ENCODE measurements at places on chromosomes 6 and 20.
A peak's percentile ranks its signal among the peaks of the same experiment; 100 is the strongest.

GRCh38 chr20:22452442-22453011 lies 131.8 kb downstream of the FOXA2 start:
- no peak for DNase-seq

GRCh38 chr6:16230953-16231352 lies 7.4 kb upstream of the GMPR start:
- no peak for DNase-seq

- DNase-seq, result no peak
These were observed 5.6 kb upstream of the ZNF831 start for GRCh38 chr20:59157961-59158541.

DNA sequence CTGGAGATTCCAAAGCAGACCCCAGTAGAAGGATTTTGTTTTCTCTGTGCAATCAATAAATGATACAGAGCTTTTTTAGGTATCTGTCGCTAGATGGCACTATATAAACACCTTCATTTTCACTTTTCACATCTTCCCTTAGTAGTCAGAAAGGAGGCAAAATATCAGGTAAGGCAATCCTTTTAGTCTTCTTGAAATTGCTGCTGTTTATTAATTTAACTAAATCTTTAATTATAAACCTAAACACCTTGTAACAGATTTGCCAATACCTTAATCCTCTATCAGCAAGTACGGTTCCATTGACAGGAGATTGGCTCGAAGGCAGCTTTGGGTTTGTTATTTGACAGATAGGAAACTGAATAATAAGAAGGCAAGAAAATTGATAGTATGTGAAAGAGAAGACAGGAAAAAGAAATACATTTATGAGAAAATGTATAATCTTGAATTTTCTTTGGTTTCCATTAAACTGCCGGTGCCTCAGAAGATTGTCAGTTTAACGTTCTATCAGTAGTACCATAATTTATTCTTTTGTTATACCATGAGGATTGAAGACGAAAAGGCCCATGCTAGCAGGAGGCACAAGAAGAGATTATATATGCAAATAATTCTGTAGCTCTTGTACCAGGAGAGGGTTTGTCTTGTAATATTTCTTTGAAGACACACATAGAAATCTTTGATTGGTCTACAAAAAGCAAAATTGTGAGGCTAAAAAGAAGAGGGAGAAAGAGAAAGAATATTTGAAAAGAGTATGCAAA lies 23.5 kb upstream of the IBTK start:
- peak; percentile 52 for DNase-seq

GRCh38 chr20:8601542-8601912 lies 467.4 kb upstream of the PLCB4 start:
- DNase-seq, result no peak

GRCh38 chr20:37366743-37367142 lies 20.8 kb downstream of the SRC start:
- peak; percentile 62 for DNase-seq

- no peak for DNase-seq
These were observed 36.9 kb upstream of the BLCAP start for GRCh38 chr20:37564388-37565133.

DNA sequence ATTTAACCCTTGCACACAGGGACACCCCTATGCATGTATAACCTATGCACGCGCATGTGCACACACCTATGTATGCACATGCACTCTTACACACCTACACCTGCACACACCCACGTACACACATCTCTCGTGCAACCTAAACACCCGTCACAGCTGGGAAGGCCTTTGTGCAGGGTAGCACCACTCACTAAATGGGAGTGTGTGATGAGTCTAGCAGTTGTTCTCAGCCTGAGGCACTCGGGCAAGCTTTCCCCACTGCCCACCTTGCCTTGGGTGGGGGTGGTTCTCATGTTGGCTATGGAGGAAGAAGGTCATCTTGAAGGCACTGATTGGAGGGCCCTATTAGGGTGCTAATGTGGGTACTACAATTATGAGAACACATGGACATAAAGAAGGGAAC lies 85.8 kb downstream of the DLL1 start:
- no peak for DNase-seq

- DNase-seq, result no peak
These were observed 38.9 kb downstream of the FBXO9 start for GRCh38 chr6:53103993-53104675.

- no peak for DNase-seq
These were observed 12.4 kb upstream of the MYT1 start for GRCh38 chr20:64151633-64152530.

- DNase-seq, result no peak
These were observed 102.8 kb upstream of the PRSS16 start for GRCh38 chr6:27144740-27145079.

GRCh38 chr20:12748359-12748994 lies 260.3 kb upstream of the SPTLC3 start:
- DNase-seq, result no peak

DNA sequence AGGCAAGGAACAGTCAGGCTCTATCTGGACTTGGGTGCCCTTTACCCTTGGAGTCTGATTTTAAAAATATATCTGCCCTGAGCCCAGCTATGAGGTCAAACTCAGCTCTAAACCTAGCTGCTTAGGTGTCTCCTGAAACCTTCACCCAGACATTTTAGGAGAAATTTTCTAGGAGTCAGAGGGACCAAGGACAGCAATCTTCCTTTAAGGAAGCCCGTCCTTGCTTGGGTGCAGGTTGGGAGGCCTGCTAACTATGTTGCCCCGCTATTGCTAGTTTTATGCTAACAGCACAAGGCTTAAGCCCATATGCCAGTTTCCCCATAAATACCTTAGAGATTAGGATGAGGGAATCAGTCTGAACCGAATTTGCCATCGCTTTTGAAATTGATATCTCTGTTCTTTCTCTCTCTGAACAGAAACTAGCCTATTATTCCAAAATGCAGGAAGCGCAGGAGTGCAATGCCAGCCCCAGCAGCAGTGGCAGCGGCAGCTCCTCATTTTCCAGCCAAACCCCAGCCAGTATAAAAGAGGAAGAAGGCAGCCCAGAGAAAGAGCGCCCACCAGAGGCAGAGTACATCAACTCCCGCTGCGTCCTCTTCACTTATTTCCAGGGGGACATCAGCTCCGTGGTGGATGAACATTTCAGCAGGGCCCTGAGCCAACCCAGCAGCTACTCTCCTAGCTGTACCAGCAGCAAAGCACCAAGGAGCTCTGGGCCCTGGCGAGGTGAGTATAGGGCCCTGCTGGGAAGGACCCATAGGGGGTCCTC lies 2.6 kb downstream of the VGLL2 start:
- no peak for DNase-seq

GRCh38 chr20:58802061-58802460 lies 48.6 kb downstream of the GNAS-AS1 start:
- DNase-seq, result no peak

DNA sequence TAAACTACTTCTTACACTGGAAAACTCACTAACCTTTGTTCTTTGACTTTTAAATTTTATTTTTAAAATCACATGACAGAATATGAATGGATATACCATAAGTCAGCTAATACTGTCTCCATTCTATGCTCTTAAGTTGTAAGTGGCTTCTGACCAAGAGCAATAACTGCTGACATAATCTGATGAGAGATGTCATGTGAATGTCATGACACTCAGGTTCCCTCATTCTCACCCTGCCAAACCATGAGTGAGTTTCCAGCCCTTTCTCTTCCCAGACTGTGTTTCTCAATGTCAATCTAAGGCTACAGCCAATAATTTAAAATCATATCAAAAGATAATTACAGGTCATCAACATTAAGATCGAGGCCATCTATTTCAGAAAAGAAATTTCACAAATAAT lies 39.7 kb downstream of the KIF16B start:
- no peak for DNase-seq

DNA sequence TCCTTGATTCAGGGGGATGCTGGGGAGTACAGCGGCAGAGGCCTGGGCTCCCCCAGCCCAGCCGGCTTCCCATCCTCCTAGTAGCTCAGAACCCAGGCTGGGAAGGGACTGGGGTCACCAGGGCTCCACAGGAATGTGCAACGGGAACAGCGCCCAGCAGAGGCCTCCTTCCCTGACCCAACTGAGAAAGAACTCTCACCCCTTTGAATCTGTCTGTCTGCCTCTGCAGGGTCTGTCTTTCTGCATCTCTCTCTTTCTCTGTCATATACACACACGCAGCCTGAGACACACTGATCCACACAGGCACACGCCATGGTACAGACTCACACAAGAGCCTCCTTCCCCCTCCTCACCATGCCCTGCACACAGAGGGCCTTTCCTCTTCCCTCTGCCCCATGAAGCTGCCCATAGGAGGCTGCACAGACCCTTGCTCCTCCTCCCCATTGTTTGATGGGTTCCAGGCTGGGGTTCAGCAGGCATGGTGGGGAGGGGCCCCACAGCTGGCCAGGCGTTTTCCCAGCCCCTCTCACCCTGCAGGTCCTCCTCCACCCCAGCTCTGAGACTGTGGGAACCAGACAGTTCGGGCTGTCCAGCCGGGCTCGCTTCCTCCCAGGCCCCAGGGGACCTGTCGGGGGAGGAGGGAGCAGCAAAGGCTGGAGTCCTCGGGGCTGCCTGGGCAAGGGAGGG lies 2.8 kb downstream of the FOXS1 start:
- DNase-seq, result peak; percentile 65

- no peak for DNase-seq
These were observed 550.6 kb downstream of the PTPRT start for GRCh38 chr20:42639140-42639539.

GRCh38 chr6:8108031-8108660 lies 5.8 kb upstream of the EEF1E1 start:
- peak; percentile 91 for DNase-seq

- no peak for DNase-seq
These were observed 39.2 kb downstream of the CCN2 start for GRCh38 chr6:131911951-131912350.

DNA sequence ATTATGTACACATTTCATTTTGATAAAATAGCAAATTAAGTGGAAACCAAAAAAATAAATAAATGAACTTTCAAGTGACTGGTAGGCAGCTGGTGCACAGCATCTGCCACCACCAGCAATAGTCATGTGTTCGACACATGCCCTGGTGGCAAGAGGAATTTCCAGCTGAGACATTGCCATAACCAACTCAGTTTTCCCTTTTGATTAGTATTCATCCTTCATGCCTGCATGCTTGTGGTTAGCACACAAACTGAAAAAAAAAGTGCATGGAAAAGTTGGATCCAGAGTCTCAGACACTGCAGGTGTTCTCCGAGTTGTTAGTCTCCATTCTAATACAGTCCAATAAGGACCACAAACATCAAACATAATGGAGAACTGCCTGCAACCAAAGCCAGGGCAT lies 156.0 kb upstream of the SOX4 start:
- peak; percentile 55 for DNase-seq

- no peak for DNase-seq
These were observed 39.7 kb downstream of the FBXO9 start for GRCh38 chr6:53104916-53105315.

- DNase-seq, result no peak
These were observed 27.9 kb downstream of the SNX14 start for GRCh38 chr6:85565736-85566135.

DNA sequence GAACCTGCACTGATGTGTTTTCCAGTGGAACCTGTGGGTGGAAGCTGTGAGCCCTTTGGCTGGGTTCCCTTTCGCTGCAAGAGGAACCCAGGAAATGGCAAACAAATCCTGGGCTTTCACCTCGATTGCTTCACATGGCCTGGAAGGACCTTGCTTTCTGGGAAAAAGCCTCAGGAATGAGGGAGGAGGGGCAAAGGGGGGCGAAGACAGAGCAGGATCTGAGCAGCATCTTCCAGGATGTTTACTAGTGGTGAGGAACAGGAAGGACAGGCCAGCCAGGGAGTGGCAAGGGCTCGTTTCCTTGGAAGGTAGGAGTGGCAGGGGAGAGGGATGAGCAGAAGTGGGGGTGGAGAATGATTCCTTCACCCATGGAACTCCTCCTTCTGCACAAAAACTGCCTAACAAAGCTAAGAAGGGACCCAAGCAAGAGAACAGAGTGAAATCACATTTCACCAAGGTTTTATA lies 5.9 kb downstream of the SLC2A10 start:
- peak; percentile 89 for DNase-seq

All from fibroblast of skin of abdomen (primary cell).